ENCODE measurements at places on chromosomes 6 and 20. TPM values are rescaled to one million over a fixed set of nuclear protein-coding genes. Genes with fewer than 3 reads are reported as not detected.

- no peak for DNase-seq
Measured at GRCh38 chr20:38604873-38605303, 3.3 kb downstream of the ARHGAP40 start.

DNA sequence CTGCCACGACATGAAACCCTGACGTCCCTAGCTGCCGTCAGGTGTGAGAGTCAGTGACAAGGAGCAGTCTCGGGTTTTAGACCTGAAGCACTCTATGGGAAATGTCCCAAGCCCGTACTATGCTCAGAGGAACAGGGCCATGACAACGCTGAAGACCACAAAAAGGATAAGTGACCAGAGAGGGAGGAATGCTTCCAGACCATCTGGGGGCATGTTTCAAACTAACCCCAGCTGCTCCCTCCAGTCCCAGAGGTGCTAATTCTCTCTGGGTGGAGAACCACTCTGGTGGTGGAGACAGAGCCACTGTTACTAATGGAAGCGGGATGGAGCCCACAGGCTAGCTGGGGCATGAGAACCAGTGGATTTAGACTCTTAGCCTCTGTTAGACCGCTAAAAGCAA is 8.7 kb downstream of the AURKA start:
- no peak for DNase-seq

- no peak for DNase-seq
Measured at GRCh38 chr20:42895020-42895419, 294.7 kb downstream of the PTPRT start.

DNA sequence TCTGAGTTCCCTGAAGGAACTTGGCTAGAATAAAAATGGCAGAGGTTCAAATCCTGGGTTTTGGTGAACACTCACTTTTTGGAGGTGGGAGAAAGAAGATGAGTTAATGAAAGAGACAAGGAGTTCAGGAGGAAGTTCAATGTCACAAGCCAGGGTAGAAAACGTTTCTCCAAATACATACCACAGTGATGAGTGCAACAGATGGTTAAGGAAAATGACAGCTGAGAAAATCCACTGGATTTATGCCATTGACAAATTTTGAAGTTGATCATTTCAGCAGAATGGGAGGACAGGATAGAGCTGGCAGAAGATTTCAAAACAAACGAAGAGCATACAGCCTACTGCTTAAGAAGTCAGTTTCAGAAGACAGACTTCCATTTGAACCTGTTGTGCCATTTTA is 122.7 kb downstream of the GFRAL start:
- DNase-seq: no peak

- DNase-seq: no peak
Measured at GRCh38 chr6:106488494-106489370, 128.2 kb downstream of the CRYBG1 start.

DNA sequence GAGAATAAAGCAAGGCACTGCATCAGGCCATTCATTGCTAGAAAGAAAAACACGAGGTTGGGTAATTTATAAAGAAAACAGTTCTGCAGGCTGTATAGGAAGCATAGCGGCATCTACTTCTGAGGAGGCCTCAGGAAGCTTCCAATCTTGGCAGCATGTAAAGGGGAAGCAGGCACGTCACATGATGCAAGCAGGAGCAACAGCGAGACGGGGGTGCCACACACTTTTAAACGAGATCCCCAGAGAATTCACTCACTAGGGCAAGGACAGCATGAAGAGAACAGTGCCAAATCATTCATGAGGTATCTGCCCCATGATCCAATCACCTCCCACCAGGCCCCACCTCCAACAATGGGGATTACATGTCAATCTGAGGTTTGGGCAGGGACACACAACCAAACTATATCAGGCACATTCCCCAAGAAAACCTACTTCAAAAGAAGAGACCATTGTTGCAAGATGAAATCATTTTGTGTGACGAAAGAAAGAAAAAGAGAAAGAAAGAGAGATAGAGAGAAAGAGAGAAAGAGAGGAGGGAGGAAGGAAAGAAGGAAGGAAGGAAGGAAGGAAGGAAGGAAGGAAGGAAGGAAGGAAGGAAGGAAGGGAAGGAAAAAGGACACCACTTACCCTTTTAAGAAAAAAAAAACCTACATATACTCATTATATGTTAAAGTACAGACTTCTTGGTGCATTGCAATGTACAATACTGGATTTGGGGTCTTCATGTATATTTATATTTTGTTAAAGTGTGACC is 95.9 kb upstream of the PLEKHG1 start:
- no peak for DNase-seq

- DNase-seq: no peak
Measured at GRCh38 chr6:144534180-144534579, 249.0 kb downstream of the UTRN start.

DNA sequence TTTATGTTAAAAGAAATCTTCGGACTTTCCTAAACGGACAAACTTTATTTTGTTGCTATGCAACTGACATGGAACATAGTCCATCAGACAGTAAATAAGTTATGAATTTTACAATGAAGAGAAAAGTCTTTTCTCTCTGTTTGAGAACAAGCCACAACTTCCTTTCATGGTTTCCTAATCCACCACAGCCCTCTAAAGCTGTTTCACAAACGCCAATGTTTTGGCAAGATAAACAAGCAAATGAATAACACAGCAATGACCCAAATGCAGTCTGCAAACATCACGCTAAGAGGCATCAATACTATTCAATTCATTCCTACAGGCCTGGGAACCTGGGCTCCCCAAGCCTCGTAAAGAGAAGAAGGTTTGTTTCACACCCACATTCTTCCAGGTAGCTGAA is 60.4 kb downstream of the HAO1 start:
- no peak for DNase-seq

Gene PIM1
- 30.4 TPM for total RNA-seq

Gene OVOL2
- 4.8 TPM for total RNA-seq

Gene ATP9A
- total RNA-seq: 40.2 TPM

Gene TCP11
- total RNA-seq: 0.50 TPM

Gene SLC17A3
- total RNA-seq: 14.0 TPM

Gene LAMP5
- total RNA-seq: 0.82 TPM

Measured in kidney (tissue), 22 donors.